ENCODE measurements at places on chromosomes 5 and 9.
A peak's percentile ranks its signal among the peaks of the same experiment; 100 is the strongest.

DNA sequence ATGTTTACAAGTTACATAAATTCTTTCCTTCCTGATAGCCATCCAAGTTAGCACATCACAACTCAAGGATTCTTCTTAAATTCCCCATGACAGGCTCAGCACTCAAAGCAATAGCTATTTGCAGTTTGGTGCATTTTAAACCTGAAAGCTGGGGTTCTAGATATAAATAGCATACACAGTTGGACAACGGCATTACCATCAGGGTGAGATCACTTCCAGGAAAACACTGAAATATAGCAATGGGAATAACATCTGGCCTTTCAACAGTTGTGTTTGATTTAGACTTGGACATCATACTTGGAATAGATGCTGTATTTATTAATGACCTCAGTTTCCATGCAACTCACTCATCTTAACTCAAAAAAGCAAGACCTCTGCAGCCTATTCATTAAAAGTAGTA is 24.7 kb upstream of the LECT2 start:
- DNase-seq, result no peak

DNA sequence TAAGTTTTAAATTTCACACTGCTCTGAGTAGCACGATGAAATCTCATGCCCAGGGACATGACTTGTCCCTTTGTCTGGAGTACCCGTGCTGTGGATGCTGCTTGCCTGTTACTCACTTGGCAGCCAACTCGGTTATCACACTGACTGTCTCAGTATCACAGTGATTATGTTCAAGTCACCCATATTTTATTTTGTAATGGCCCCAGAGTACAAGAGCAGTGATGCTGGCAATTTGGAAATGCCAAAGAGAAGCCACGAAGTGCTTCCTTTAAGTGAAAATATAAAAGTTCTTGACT is 22.8 kb upstream of the SCGB3A2 start:
- no peak for DNase-seq

DNA sequence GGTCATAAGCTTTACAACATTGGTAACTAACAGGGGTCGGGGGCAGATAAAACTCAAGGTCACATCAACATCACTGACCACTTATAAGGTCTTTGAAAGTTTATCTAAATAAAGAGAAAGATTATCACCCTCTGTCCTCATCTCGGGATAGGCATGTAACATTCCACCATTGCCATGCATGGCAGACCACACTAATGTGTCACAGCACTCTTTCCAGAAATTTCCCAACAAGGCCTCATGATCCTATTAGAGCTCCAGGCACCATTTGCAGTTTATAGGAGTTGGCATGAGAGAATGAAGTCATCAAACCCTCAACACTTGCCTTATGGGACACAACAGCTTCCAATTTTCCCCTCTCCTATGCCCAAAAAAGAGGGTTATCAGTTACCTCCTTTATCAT is 31.9 kb upstream of the ZNF622 start:
- DNase-seq, result no peak

DNA sequence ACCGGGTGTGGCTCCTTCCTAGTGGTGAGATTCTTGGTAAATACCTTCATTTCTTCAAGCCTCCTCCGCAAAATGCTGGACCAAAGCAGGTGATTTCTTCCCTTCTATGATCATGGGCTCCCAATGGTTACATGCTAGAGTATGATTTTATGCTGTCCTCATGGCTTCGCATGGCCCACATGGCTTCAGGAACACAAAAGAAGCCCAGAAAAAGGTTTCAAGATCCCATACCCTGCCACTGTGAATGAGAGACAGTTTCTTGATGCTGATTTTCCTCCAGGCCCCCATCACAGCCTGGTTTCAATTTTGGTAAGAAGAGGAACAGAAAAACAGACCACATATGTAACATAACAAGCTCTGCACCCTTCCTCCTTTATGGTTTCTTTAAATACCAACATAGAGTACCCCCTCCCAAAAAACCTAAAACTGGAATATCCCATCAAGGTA is 2.4 kb upstream of the RXFP3 start:
- no peak for DNase-seq

DNA sequence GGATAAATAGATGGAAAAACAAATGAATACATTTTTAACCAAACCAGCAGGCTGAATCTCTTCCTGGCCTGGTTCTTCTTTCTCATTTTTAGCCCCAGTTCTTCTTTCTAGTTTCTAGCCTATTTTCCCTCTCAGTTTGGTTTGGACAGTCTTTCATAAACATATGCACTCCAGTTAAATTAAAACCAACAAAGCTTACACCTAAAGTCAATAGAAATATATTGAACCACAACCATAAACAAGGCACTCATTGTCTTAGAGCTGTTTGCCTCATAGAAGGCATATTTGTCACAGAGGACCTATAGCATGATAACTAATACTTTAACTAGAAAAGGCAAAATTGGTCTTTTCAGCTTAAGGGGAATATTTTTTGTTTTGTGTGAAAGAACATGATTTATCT is 638.3 kb downstream of the NR2F1-AS1 start:
- DNase-seq, result no peak

GRCh38 chr9:33170464-33171415 is 3.6 kb upstream of the B4GALT1 start:
- no peak for DNase-seq

GRCh38 chr5:139745132-139745799 is 50.3 kb upstream of the PSD2 start:
- DNase-seq, result no peak

GRCh38 chr5:174045470-174046025 is at the start of gene NSG2:
Gene NSG2, plus strand, starts transcription at chr5:174045706. Its CDS starts 1,050 bp downstream, at chr5:174046756.
- no peak for DNase-seq

DNA sequence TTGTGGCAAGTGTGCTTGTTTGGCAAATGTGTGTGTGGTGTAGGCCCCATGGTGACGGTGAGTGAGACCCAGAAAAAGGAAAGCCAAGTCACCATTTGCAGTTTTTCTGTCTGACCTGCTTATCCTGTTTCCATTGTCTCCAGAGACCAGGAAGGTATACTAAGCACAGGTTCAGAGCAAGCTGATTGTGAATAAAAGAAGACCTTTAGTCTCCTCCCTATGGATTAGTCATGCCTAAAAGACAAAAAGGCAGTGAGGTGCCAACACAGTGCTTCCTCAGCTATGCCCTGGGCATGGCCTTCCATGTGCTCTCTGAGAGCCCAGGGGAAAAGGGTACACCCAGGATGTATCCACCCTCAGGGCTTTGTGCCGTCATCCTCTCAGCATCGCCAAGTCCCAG is 49.2 kb upstream of the SHOC1 start:
- no peak for DNase-seq

DNA sequence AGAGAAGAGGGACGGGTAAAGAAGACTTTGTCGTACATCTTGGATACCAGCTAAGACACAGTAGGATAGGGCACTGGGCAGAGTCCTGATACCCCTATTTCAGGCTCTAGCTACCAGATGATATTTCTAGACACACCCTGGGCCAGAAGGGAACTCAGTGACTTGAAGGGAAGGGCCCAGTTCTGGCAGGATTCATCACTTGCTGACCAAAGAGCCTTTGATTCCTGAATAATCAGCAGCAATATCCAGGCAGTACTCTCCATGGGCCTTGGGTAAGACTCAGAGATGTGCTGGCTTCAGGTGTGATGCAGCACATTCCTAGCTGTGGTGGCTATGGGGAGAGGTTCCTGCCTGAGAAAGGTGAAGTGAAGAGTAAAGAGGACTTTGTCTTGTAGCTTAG is 40.7 kb downstream of the TPD52L3 start:
- DNase-seq, result no peak

GRCh38 chr5:11815916-11816315 is 88.3 kb downstream of the CTNND2 start:
- DNase-seq, result no peak

GRCh38 chr5:159341906-159342310 is 11.6 kb upstream of the IL12B start:
- peak; percentile 24 for DNase-seq

GRCh38 chr9:80699511-80699998 is 989.8 kb downstream of the TLE1 start:
- no peak for DNase-seq

- no peak for DNase-seq
Measured at GRCh38 chr5:107449369-107449768, 221.4 kb downstream of the EFNA5 start.

GRCh38 chr9:76394960-76395252 is 680 bp upstream of the RFK start:
- DNase-seq, result no peak

- DNase-seq, result no peak
Measured at GRCh38 chr5:26024774-26025173, 1013.6 kb downstream of the CDH9 start.

GRCh38 chr5:40464511-40464910 is 215.2 kb upstream of the PTGER4 start:
- DNase-seq, result no peak

- no peak for DNase-seq
Measured at GRCh38 chr5:59157068-59157467, 574.2 kb downstream of the RAB3C start.

GRCh38 chr5:79857714-79858409 is 133.2 kb downstream of the MTX3 start:
- peak; percentile 60 for DNase-seq
